ENCODE measurements at places on chromosomes 5 and 9.
A peak's percentile ranks its signal among the peaks of the same experiment; 100 is the strongest.

DNA sequence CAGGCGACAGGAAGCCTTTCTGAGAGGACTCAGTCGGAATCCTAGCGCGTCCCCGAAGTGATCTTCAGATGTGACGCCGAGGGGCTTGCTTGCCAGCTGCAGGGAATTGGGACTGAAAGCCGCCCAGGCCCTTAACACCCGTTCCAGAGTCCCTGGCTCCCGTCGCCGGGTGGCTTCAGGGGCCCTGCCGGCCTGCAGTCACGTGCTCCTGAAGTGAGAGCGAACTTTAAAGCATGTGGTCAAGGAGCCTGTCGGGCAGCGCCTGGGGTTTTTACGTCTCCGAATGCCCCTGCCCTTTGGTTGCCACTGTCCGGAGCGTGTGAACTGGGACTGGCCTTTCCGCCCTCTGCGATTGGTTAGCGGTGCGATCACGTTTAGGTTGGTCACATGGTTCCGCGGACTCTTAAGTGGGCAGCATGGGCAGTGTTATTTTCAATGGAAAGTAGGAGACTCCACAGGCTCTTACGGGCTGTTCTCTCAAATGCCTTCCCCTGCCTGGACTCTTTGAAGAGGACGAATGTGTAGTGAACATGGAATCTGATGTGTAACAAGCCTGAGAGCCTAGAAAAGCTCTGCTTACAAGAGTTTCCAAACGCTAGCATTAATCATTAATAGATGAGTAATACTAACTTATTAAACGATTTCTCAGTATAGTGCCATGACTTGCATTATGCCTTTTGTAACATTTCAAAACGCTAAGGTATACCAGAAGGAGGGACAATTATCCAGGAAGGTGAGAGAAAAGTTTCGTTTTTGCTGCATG lies 1.9 kb downstream of the VLDLR start:
- peak; percentile 91 for DNase-seq

GRCh38 chr9:135677641-135678168 lies 14.6 kb downstream of the LCN9 start:
- no peak for DNase-seq

DNA sequence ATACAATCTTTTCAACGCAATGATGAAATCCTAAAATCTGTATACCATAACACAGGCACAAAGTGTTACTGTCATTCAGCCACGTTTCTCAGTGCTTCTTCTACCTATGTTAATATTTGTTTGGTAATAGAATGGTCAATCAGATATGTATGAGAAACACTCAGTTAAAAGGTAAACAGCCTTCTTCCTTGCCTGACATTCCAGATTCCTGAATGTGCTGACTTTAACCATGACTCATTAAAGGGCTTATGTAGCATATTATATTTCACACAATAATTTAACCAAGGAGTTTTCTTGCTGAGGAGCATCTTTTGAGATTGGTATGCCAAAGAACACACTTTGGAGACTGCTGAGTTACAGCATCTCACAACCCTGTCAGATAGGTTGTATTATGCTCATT lies 187.6 kb downstream of the CETN3 start:
- peak; percentile 82 for DNase-seq

DNA sequence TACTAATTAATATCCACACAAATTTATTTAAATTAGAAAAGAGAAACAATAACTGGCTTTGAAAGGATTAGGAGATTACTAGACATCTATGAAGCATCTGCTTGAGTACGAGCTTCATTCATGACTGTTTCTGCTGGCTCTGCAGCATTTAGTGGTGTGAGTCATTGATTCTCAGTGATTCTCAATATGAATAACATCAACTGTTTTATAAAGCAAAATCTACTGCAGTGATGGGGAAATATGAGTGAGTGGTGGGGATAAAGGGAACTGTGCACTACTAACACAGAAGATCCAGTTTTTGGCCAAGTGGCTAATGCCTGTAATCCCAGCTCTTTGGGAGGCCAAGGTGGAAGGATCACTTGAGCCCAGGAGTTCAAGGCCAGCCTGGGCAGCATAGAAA lies 8.4 kb downstream of the FNBP1 start:
- DNase-seq, result peak; percentile 80

GRCh38 chr9:111922324-111923013 lies 25.9 kb downstream of the UGCG start:
- no peak for DNase-seq

DNA sequence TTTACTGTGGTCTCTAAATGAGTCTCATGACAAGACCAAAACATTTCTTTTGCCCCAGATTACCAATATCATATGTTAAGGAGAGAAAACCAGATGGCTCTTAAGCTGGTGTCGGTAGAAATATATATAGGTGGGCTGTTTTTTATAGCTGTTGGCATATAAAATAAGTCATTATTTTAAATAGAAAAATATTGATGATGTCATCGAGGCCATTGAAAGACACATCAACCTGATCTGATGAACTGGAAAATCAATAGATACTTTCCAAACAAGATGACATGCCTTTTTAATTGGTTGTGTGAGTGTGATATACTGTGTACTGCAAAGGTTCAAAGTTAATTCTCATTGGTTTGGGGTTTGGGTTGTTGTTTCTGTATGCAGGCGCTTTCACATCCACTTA lies 617.3 kb downstream of the CCDC171 start:
- no peak for DNase-seq

DNA sequence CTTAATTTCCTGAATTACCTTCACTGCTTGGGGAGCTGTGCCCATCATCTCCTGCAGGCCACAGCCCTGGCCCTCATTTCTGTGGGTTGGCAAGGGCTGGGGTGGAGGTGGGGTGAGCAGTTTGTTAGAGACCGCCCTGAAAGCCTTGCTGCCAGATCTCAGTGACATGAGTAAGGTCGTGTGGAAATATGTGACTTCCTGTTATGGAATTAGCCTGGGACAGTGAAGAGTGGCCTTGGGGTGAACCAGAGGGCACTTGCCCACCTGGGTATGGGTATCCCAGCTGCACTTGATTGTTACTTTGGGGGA lies 2.5 kb upstream of the HNRNPAB start:
- DNase-seq, result no peak

DNA sequence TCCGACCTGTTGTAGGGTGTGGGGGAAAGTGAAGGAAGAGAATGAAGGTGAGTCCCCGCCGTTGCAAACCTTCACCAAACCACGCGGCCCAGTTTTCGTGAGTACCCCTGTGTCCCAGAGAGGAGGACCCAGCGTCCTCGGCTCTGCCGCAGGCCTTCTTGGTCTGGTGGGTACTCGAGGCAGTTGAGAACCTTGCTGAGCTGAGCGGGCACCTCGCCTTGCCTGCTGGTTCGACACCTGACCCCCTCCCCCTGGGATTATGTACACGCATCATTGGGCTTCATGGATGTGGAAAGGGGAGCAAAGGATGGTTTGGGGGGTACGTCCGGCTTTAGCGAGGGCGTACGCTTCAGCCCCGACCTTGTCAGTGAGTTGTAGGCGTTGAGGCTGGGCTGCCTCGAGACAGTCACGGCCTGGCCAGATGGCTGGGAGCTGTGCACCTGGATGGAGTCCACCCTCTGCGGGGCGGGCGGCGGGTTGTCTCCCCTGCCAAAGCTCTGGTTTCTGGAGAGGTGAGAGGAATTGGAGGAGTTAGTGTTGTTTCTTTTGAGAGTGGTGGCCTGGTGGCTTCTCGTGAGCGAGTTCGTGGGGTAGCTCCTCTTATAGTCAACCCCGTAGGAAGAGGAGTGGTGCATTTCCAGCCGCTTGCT lies 128.1 kb downstream of the SEMA6A start:
- DNase-seq, result no peak

DNA sequence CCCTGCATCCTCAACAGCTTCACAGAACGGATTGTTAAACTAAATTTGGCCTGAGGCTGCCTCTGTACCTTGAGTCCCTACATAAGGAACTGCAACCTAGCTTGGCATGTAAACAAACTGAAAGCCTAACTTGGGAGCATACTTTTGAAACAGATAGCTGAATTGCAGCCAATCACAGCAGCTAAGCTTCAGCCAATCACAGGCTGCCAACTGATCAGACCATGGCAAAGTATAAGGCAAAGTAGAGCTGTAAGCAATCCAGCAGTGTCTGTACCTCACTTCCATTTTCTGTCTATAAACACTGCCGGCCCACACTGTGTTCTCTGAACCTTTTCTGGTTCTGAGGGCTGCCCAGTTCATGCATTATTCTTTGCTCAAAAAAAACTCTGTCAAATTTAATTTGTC lies 8.9 kb upstream of the ZNF483 start:
- peak; percentile 47 for DNase-seq

GRCh38 chr5:4698596-4698995 lies 441.5 kb upstream of the ADAMTS16 start:
- no peak for DNase-seq

GRCh38 chr9:94932652-94933510 lies 206.4 kb downstream of the AOPEP start:
- no peak for DNase-seq

DNA sequence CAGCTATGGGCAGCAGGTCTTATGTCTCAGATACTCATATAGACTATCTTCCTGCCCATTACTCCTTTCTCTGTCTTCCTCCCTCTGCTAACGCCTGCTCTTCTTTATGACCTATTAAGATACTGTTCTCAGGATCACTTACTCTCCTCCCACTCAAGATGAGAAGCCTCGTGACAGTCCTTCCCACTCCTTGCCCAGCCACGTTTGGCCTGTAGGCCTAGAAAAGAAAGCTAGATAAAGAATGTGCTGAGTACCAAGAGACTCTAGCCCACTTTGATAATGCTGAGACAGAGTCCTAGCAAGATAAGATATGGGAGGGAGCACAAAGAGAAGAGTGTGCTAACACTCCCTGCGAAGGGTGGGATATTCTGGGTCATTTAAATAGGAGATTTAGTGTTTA lies 6.8 kb upstream of the DENND4C start:
- no peak for DNase-seq

DNA sequence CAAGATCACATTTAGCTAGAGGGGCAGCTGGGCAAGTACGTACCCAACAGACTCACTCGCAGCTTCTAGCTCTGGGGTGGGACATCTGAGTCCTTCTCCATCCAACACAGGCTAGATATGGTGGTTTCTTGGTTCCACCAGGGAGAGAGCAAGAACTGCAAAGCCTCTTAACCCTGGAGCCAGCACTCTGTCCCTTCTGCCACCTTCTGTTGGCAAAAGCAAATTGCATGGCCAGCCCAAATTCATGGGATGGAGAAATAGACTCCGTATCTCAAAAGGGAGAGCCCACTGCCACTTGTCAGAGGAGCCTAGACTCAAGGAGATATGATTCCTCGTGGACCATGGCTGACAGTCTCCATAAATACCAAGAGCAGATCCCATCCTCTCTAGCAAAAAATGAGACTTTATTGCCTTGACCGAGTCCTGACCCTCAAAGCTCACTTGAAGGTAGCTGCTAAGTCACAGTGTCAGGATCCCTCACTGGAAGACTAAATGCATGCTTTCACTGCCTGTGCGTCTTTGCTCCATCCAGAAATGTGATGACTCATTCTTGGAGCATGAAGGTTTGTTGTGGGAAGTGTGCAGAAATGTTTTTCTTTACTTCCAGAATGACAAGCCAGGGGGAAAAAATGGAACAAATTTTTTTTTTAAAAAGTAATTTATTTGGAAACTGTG lies 28.8 kb upstream of the ROR2 start:
- DNase-seq, result peak; percentile 53

DNA sequence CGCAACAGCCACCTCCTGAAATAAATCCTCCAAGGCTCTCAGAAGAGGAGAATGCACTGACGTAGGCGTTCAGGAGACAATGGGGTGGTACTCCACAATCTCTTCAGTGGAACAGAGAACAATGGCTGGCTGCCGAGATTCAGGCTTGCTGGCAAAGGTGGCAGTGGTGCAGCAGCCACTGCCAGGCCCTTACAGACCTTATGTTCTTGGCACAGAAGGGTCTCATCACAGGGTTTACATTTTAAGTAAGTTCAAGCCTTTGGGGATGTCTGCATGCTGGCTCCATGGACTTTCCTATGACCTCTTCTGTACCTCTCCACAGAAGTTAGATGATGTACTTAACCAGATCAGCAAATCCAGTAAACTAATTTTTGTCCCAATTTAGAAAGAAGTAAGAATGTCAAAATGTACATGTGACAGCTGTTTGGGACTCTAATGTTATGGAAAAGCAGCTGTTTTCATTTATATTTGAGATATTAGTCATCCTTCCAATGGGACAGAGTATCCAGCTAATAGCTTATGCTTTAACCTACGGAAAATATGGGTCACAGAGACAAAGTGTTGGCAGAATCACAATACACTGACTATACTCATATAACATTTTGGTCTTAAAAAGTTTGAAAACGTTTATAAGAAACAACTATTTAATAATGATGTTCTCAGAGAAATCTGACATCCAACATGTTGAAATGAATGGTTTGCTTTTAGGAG lies 180.9 kb downstream of the MAPKAP1 start:
- no peak for DNase-seq

DNA sequence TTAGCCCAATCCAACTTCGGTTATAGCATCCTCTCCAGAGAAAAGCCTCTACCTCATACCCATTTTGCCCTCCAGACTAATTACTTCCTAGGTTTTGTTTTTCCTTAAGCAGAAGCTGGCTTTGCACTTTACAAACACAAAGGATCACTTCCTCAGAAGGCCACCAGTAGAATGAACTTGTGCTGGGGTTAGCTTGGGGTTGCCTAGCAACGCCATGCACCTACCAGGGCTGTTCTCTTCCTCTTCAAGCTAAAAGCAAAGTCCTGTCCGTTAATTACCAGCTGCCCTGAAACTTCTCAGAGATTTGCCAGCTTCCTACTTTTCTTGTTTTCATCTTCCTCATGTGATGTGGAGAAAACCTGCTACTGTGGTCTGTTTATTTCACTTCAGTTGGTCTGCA lies 132.0 kb upstream of the WWC1 start:
- DNase-seq, result no peak

- no peak for DNase-seq
These were observed 82.3 kb downstream of the NUDT12 start for GRCh38 chr5:103480246-103480645.

- DNase-seq, result peak; percentile 39
These were observed 355.4 kb upstream of the PRR16 start for GRCh38 chr5:120108586-120109248.

DNA sequence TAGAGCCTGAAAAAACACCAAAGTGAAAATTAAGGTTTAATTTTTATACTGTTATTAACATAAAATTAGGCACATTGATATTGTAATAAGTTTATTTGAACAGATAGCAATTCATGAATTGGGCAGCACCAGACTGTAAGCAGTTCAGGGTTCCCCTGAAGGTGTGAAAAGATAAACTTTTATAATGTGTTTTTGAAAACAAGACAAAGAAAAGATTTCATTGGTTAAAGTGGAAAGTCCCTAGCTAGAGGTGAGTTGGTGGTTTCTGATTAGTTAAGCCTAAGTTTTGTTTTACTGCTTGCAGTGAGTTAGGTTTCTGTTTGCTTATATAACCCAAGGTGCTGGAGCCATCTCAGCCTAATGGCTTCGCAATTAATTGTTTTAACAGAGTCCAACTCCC lies 96.5 kb upstream of the RPS23 start:
- DNase-seq, result no peak

DNA sequence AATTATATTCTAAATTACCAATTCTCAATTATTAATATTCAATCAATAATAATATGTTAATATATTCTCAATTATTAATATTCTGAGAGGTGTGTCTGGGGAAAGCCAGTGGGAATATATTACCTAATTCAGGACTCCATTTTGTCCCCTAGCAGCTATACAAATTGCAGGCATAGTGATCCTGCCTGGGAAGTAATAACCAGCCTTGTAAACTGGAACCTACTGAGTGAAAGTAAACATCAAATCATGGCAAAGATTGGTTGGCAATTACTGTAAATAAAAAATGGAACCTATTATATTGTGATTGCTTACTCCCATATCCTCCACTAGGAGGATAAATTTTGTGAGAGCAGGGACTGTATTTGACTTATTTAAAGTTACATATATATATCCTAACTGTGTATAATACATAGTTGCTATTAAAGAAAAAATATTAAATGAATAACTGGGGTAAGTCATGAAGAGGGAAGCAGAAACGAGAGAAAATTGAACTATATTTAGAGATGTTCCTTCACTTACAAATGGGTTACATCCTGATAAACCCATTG lies 150.5 kb upstream of the ELL2 start:
- no peak for DNase-seq

All from epithelial cell of esophagus (primary cell).